ENCODE measurements at places on chromosomes 4 and X.

DNA sequence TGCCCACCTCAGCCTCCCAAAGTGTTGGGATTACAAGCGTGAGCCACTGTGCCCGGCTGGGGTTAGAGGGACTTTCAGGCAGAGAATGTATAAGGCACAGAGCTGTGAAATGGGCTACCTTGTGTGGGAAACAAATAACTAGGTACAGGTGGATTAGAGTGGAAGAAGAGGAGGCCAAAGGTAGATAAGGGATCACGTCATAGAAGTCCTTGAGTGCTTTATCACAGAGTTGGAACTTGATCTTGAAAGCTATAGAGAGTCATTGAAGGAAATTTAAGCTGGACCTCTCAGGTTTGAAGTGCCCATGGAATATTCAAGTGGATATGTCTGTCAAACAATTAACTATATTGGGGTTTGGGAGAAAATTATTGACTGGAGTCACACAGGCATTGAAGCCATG, 8.4 kb downstream of the N4BP2 start:
- peak; percentile 5 for DNase-seq

- DNase-seq = no peak
These were observed 75.5 kb downstream of the MTMR1 start for GRCh38 chrX:150768580-150769190.

DNA sequence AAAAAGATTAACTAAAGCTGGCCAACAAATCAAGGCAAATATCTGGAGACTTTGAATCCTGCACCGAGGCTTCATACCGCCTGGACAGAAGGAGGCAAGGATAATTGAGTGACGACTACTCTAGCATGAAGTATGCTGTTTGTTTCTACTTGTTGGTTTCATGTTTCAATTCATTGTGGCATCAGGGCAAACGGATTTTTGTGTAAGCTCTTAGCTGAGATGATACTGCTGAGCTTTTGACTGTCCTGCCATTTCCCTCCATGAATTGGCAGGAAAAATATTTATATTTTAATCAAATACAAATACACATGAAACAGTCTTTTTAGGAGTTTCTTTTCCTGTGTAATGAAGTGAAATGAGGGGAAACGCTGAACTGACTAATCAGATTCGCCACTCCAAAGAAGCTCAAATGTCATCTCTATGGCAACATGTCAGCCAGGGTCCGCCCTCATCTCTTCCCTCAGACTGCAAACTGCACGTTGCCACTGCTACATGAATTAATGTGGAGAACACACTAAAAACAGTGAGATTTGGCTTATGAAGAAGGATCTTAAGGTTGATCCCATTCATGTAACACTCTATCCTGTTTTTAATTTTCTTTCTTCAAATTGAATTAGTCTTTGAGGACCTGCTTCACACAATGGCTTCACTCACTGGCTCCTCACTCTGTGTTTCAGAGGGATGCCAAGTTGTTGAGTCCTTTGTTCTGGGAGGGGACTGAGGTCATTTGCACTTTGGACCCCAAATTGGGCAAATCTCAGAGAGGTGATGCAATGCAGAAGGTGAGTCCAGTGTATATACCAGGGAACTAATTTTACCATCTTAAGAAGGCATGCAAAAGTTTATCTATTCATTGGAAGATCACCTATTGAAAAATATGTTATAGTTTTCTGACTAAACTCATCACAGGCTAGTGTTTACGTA, 149.6 kb upstream of the MID1 start:
- peak; percentile 77 for DNase-seq

- no peak for DNase-seq
These were observed 79.8 kb downstream of the IQCM start for GRCh38 chr4:149735796-149736195.

GRCh38 chrX:7568597-7568996, 274.4 kb upstream of the VCX start:
- no peak for DNase-seq

- no peak for DNase-seq
These were observed 155.7 kb downstream of the CHIC2 start for GRCh38 chr4:53908661-53909078.

- DNase-seq = no peak
These were observed 657 bp downstream of the TCEAL8 start for GRCh38 chrX:103254171-103254824.

DNA sequence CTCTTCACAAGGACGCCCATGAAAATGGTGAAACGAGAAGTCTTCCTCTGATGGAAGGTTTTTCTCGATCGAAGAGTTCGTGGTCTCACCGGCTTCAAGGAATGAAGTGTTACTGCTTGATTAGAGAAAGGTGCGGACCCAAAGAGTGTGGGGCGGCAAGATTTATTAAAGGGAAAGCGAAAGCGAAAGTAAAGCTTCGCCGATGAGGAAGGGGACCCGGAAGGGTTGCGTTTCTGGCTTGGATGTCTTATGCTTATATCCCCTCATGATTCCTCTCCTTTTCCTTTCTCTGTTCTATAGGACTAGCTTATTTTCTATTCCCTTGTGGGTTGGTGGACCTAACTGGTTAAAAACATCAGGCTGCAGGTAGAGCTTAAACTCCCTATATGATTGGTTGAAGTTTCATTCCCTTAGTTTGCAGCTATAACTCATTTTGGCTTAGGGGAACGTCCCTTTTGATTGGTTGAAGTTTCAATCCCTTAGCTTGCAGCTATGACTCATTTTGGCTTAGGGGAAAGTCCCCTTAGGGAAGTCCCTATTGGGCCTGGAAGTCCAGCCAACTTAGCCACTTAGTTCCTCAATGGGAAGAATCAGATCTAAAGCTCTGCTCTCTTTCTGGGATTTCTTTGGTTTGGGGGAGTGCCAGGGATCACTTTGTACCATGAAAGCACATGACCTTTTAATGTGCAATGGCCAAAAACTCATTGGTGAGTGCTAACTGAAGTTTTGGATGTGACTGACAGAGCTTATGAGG, 1025.0 kb upstream of the PCDH10 start:
- DNase-seq = no peak

DNA sequence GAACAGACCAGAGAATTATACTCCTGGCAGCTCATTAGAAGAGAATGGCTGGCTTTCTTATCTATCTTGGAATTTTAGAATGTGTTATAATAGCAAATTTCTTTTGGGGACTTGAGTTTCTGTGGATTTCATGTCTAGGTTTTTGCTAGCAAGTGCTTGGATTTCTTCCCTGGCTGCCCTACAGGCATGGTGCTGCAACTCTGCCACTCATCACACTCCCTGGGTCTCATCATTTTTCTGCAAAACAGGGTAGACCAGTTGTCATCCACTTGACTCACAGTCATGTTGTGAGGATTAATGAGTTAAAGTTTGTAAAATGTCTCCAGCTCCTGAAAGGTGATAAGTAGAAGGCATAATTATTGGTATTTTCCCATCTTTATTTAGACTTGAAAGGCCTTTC, 60.7 kb upstream of the LCORL start:
- DNase-seq = no peak

GRCh38 chr4:3019145-3019846, 55.0 kb downstream of the HTT-AS start:
- no peak for DNase-seq

DNA sequence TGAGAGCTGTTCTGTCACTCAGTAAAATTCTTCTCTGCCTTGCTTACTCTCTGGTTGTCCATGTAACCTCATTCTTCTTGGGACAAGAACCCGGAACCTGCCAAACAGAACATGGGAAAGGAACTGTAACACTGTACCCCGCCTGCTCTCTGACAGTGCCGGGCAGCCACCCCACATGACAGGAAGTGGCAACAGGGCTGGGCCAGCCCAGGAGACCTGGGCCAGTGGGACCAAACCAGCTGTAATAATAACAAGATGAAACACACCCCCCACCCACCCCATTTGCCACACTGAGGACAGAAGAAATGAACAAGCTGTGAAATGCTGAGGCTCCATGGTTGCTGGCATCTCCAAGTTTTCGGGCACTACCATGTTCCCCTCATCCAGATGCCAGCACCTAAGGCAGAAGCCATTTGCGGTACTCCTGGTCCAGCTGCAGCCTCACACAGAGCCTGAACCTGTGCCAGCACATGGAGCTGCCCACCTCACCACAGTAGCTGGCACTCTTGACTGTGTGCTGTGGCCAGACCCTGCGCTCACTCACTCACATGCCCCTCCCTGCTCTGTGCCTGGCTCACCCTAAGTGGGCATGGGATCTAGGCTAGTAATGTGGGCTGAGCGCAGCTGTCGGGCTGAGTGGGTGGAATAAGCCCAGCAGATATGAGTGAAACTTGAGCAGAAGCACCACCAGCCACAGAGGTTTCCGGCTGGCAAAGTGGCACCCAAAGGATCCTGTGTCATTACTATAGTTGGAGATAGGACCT, 126.2 kb upstream of the UGT8 start:
- DNase-seq = no peak

DNA sequence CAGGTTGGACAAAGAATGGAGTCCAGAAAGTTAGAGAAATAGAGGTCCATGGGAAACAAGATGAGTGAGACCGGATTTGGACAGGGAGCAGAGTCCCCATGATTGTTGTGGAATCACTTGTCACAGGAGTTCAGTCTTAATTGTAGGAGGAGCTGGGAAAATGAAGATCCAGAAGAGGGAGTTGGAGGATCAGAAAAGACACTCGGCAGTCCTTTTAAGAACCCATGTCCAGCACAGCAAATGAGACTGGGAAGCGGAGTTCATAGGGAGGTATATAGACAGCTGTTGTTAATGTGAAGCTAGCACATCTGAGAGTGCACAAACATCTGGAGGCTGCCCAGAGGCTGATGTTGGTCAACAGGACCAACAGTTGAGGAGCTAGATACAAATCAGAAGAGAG, 111.4 kb upstream of the RXFP1 start:
- no peak for DNase-seq

DNA sequence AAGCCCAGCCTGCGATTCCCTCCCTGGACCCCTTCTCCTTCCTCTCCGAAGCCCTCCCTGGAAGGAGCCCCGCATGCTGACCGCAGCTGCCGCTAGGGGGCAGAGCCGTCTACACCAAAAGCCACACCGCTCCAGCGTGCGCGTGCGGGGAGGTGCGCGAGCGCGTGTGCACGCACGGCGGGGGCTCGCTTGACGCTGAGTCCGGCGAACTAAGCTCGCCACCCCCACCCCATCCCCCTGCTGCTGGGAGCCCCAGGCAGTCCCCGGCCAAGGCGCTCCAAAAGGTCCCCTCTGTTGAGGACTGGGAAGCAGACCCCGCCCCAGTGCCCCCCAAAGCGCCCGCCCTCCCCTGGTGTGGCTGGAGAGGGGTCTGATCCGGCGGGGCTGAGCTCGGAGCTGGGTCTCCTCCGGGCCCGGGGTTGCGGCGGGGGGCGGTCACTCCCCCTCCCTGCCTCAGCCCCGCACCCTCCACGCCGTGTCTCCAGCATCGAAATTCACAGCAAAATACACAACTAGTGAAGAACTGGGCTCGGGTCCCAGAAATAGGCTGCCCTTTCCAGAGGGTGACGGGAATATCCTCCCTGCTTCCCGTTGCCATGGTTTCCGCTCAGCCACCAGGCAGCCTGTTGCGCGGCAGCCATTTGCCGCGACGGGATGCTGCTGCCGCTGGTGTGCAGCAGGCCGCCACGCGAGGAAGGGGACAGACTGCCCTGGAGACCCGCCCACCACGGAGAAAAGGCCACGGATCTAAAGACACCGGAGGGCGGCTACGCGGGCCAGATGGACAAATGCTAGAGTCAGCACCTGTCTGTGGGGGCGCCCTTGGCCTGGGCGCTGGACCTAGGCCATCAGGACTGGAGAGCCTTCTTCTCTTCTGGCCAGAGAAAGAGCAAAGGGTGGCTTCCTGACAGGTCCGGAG, 11.2 kb upstream of the CCNQ start:
- peak; percentile 72 for DNase-seq

DNA sequence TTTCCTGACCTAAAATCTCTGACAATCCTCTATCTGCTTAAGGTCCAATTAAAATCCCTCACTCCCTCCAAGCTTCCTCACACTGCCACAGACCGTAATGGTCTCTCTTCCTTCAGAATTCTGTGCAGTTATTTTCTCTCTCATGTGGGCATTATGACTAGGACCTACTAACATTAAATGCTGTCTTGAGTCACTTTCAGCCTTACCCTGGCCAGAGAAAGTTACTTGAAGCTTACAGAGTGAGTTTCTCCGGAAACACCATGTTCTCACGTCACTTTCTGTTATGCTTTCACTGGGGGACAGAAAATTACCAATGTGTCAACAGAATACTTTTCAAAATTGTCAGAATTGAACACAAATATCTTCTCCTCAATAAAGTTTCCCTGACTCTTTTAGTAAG, 271.8 kb downstream of the INPP4B start:
- no peak for DNase-seq

- no peak for DNase-seq
These were observed 48.6 kb upstream of the STARD8 start for GRCh38 chrX:68598841-68599240.

DNA sequence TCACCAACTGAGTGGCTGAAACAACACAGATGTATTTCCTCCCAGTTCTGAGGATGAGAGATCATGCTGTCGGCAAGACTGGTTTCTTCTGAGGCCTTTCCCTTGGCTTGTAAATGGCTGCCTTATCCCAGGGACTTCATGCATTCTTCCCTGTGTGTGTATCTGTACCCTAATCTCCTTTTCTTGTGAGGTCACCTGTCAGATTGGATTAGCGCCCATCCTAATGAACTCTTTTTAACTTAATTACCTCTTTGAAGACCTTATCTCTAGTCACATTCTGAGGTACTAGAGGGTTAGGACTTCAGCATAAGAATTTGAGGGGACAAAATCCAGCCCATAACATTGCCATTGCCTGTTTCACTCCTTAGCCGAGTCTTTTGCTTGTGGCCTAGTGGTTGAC, 59.5 kb upstream of the TMEM150C start:
- no peak for DNase-seq

DNA sequence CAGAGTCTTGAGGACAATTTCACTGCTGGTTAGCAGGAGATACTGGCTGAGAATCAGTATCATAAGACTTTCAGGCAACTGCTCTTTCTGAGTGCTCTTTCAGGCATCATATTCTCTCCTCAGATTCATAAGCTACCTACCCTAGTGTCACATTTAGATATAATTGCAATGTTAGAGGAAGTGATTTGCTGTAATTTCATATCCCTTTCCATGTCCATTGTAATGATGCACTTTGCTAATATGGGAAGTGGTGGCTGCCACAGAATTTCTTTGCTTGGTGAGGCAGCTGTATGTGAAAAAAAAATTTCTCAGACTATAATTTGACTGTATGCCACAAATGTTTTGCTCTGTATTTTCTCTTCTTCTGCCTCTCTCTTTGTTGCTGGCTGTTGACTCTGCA, 63.3 kb downstream of the DOCK11 start:
- no peak for DNase-seq

- DNase-seq = no peak
These were observed 56.3 kb upstream of the DCTD start for GRCh38 chr4:182973511-182973911.

DNA sequence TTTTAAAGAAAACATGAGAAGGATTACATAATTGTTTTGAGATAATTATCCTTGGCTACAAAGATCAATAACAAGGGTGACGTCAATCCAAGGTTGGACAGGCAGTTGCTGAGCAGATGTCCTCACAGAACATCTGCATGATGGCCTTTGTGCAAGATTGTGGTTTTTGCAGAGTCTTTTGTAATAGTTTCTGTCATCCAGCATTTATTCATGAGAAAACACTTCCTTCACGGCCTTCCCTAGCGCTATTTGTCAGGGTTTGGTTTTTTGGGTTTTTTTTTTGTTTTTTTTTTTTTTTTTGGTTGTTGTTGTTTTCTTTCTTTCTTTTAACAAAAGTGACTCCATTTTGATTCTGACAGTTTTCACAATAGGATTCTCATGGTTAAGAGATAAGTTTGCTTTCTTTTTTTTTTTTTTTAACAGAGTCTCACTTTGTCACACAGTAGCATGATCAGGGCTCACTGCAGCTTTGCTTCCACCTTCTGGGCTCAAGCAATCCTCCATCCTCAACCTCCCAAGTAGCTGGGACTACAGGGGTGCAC, 31.5 kb upstream of the ELF2 start:
- DNase-seq = no peak
